ENCODE measurements at places on chromosomes 5 and 9.

GRCh38 chr5:131473731-131474130, 161.3 kb downstream of the RAPGEF6 start:
- DNase-seq = no peak

GRCh38 chr9:113992276-113992951, 85.7 kb downstream of the AMBP start:
- no peak for DNase-seq

DNA sequence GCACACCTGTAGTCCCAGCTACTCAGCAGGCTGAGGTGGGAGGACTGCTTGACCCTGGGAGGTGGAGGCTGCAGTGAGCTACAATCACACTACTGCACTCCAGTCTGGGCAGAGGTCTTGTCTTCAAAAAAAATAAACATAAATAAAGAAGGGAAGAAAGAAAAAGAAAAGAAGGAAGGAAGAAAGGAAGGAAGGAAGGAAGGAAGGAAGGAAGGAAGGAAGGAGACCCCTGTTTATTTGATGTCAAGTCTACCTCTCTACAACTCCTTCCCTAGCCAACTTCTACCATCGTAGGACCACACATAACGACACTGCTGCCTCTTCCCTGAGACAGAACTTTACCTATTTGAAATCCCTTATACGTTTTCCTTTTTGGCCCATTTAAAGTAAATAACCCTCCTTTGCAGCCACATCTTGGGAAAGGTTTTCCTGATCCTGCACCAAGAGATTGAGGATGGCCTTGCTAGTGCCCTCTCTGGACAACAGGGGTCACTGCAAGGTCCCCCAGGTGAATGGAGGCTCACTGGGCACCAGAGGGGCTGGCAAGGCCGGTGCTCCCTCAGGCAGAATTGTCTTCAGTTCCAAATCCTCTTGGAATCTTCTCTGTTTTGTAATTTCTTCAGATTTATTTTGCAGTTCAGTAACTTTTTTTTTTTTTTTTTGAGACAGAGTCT, 10.5 kb downstream of the RPS14 start:
- DNase-seq = no peak

DNA sequence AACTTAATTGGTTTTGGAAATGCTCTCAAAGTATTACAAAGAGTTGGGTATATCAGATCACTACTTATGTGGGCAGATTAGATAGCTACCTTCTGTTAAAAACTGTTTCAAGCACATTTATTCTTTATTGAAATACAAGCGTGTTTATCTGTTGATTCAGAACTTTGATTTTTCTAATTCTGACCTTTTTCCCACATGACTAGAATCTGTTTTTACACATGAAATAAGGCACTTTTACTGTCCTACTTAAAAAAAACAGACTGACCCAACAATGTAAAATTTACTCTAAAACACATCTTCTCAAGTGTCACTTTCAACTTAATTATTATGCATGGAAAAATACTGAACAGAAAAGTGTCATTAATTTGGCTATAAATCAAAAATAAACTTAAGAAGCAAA, 4.8 kb downstream of the NR6A1 start:
- no peak for DNase-seq

DNA sequence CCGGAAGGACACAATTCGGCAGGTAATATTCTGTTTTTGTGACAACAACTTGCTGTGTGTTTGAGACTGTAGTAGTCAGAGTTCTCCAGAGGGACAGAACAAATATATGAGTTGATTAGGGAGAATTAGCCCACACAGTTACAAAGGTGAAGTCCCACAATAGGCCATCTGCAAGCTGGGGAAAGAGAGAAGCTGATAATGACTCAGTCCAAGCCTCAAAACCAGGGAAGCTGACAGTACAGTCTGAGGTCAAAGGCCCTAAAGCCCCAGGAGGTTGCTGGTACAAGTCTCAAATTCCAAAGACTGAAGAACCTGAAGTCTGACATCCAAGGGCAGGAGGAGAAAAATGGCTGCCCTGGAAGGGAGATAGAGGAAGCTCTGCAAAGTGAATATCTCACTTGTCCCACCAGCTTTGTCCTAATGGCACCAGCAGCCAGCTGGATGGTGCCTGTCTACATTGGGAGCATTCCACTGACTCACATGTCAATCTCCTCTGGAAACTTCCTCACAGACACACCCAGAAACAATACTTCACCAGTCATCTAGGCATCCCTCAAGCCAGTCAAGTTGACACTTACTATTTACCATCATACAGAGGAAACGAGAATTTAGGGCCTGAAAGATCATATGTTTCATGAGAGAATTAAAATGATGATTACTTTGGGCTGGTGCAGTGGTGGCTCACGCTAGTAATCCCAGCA, 36.3 kb upstream of the CTXN3 start:
- DNase-seq = no peak

Data from activated CD4-positive, alpha-beta T cell treated with anti-CD3 and anti-CD28 coated beads for 1 hour (primary cell).